ENCODE measurements at places on chromosomes 2 and 18.

DNA sequence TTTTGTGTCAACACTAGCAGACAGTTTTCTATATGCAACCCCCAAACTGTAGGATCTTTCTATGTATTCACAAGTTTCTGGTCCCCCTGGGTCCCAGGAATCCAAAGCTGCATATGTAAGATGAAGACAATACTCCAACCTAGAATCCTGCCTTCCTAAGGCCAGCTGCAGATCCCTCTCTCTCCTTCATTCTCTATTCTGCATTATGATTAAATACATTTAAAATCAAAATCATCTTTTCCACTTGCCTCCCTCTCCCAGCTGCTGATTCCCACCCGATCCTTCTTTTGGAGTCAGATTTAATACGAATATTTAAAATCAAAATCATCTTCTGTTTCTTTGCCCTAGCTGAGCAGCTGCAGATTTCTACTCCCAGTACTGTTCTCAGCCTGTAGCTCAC is 783.0 kb upstream of the ZEB2 start:
- no peak for DNase-seq

- DNase-seq, result peak; percentile 3
Observed at GRCh38 chr2:15560140-15560987, 770 bp downstream of the NBAS start.

DNA sequence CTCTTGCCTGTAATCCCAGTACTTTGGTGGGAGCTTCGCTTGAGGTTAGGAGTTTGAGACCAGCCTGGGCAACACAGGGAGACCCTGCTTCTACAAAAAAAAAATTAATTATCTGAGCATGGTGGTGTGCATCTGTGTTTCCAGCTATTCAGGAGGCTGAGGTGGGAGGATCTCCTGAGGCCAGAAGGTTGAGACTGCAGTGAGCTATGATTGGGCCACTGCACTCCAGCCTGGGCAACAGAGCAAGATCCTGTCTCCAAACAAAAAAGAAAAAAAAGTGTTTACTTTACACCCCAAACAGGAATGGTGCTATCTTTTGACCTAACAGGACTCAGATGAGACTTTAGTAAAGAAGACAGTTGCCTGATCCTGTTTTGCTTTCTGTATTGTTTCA is 35.6 kb downstream of the MAL start:
- no peak for DNase-seq

DNA sequence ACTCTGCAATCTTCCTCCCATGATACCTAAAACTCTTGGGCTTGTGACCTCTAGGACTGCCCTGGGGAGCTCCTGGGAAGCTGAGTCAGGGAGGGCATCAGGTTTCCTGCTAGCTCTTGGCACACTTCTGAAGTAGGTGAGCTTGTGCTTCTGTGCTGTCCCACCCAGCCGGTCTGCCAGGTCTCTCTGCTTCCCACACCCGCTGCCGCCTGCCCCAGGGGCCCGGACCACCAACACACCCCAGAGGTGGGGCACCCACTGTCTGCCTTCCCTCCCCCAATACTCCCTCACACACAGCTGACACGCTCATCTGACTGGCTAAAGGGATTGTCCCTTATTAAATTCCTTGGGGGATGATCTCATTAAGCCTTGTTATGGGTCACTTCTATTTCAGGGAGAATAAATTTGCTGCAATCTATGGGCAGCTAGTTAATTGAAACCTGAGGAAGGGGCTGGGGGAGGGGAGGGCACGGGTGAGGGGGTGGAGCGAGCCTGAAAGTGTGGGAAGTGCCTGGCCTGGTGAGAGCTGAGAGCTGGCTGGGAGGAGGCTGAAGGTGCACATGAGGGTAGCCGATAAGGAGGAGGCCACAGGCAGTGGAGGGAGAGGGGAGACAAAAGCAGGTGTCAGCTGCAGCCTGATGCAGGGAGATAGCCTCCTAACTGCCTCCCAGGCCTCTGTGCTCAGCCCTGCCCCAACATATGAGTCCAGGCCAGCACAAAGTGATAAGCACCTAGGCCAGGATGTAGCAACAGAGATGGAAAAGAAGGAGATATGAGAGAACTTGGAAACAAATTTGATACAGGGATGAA is 48.8 kb downstream of the HAUS1 start:
- no peak for DNase-seq

DNA sequence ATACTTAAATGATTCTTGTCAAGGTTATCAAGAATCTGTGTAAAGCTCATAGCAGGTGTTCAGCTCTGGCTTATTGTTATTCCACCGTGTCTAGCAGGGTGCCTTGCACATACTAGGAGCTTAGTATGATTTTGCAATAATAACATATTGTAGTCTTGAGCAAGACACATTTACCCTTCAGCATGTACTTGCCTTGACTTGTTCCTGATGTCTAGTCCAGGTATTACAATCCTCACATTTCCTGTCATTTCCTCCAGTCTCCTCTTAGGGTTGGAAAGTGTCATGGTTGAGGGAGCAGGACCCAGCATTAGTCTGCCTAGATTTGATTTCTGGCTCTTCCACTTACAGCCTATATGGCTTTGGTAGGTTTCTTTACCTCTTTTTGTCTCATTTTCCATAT is 246.1 kb downstream of the RAD51AP2 start:
- DNase-seq, result no peak

DNA sequence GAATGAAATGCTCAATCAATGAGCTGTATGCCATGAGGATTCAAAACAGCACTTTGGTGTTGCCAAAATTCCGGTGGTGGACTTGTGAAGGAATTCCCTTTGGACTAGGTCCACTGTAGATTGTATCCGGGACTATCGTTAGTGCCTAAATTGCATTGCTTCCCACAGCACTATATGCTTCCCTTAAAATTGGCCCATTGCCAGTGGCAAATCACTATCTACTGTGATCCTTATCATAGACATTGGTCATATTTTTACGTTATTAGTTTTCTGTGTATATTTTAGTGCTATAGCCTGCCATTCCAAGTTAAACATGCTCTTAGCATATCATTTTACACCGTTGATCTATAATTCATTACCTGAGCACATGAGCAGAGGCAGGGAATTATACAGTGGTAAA is 1.7 kb downstream of the PJVK start:
- DNase-seq, result no peak

- no peak for DNase-seq
Observed at GRCh38 chr2:98634406-98635092, 26.2 kb downstream of the UNC50 start.

DNA sequence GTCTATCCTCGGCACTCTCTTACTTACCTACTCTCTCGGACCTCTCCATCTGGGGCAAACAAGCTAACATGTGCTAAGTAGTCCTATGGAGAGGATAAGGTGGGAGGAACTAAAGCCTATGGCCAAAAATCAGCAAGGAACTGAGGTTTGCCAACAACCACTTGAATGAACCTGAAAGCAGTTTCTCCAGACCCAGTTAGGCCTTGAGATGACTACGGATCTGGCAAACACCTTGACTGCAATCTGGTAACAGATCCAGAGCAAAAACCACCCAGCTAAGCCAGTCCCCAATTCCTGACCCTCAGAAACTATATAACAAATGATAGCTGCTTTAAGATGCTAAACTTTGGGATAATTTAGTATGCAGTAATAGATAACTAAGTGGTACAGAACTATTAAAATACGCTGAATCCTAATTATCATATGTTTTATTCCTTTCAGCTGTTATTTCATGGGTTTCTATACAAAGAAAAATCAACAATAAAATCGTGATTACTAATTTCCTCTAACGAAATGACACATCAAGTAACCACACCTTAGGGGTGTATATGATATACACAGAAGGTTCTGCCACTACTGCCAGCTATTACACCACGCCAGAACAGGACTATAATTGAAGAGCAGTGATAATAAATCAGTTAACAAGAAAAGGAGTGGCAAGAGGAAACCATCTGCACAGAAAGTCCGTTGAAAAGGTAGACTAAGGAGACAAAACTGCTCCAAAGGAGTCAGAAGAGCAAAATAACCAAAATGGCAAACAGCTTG is 3.2 kb downstream of the FARSB start:
- DNase-seq, result no peak

- no peak for DNase-seq
Observed at GRCh38 chr2:195094330-195094729, 562.7 kb upstream of the SLC39A10 start.

DNA sequence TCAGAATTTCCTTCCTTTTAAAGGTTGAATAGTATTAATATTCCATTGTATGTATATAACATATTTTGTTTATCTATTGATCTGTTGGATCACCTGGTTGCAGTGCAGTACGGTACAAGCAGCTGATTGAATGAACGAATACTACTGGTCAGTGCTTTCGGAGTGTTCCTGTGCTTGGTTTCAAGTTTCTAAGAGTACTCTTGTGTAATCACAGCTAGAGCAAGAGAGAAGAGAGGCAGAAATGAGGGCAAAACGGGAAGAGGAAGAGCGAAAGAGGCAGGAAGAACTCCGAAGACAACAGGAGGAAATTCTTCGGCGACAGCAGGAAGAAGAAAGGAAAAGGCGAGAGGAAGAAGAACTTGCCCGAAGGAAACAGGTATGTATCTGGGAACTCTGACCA is 40.3 kb upstream of the KCNJ13 start:
- DNase-seq, result peak; percentile 39

DNA sequence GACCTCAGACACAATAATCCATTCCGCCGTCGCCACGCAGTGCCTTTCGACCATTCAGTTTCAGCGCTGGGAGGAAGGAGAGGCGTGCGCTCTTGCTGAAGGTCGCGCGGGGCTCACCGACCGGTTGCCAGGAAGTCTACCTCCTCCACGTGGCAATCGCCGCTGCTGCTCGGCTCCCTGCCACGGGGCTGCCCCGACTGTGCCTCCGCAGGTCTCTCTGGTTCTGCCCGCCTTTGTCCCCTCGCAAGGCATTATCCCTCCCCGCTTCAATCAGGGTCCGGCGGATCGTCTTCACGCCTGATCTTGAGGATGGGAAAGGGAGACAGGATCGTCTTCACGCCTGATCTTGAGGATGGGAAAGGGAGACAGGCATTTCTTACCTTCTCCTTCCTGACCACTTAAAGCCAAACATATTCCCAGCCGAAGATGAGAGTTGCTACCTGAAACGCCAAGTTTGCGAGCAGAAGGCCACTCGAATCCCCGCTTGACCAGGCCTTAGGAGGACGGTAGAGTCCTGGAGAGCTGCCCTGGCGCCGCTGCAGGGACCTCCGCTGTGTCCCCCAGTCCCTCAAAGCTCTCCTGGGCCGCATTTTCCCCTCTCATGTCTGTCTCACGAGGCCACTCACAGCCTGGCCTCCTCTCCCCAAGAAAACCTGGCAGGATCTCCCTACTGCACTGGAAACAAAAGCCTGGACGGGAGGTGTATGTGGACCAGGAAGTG is 4.3 kb upstream of the GPR45 start:
- no peak for DNase-seq

DNA sequence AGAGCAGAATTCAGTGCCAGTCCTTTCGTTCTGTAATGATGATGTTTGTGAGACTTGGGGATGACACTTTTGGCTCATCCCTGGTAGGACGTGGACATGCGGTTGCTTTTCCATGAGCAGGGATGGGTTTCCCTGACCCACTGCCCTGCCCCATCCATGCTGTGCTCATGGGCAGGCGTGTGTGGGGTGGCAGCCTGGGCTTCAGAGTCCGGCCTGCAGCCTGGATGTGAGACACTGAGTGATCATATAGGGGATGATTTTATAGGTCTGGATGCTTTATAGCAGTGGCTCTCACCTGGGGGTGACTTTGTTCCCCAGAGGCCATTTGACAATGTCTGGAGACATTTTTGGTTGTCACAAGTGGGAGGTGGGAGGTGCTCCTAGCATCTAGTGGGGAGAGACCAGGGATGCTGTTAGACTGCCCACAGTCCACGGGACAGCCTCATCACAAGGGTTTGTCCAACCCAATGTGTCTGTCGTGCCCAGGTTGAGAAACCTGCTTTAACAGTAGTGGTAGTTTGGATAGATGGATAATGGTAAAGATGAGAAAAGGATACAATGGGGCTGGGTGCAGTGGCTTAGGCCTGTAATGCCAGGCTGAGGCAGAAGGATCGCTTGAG is 38.9 kb downstream of the LDLRAD4 start:
- DNase-seq, result no peak

GRCh38 chr2:47086571-47086970 is 68.5 kb downstream of the STPG4 start:
- DNase-seq, result no peak

- DNase-seq, result no peak
Observed at GRCh38 chr2:22673529-22673928, 711.5 kb upstream of the KLHL29 start.

- no peak for DNase-seq
Observed at GRCh38 chr18:3027370-3027891, 14.5 kb upstream of the LPIN2 start.

GRCh38 chr18:33596178-33596854 is 18.3 kb downstream of the ASXL3 start:
- DNase-seq, result no peak

DNA sequence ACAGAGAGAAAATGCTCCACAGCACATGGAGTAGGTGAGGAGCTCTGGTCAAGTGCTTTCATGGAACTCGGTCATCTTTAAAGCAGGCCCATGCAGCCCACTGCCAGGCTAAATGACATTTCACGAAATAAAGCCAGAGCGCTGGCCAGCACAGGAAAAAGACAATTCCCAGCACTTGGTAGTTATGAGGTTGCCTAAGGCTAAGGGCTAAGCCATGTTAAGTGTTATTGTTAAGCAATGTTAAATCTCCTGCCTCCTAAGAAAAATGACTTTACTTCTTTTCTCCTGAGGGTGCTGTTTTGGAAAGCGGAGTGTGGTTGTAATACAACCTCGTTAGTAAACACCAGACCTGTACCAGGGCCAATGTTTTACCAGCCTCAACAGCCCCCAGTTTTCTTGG is 125.9 kb upstream of the NRP2 start:
- no peak for DNase-seq

- no peak for DNase-seq
Observed at GRCh38 chr2:140013545-140014203, 1233.5 kb upstream of the NXPH2 start.

GRCh38 chr2:133760376-133760775 is 192.1 kb upstream of the NCKAP5 start:
- no peak for DNase-seq

- no peak for DNase-seq
Observed at GRCh38 chr18:51398104-51398503, 200.6 kb upstream of the MEX3C start.

DNA sequence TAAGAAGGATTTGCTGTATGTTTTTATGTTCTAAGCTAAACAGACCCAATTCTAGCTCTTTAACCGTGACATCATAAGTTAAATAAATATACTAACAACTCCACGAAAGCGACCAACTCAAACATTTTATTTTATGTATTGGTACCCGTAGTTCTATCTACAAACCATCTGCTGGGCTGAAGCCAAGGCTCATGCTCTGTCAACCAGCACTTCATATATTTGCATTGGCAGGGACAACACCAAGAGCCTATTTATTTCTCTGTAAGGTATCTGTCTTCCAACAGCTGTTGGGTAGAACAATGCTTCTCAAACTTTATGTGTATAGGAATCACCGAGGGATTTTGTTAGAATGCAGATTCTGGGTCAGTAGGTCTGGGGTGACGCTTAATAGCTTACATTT is 64.5 kb downstream of the PID1 start:
- no peak for DNase-seq

DNA sequence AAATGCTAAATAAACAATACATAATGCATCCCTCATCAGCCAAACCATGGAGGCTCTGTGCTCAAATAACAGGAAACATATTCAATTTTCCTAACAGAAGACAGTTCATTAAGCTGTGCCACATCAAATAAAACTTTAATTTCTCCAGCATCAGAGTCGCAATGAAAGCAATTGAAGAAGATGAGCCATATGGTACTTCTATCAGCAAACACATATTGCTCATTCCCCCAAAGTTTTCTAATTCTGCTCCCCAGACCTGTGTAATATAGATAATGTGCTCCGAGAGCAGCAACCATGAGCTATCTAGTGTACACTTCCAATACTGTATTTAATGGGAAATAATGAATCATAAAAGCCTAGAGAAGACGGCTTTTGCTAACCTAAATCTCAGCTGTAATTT is 263.2 kb downstream of the MEIS1 start:
- no peak for DNase-seq
